Stimulated activated CD4-positive, alpha-beta T cell treated with anti-CD3 and anti-CD28 coated beads, Interleukin-15, amount 100 ng/mL, for 48 hours (primary cell): ENCODE measurements at places on chromosomes 3 and 15.

DNA sequence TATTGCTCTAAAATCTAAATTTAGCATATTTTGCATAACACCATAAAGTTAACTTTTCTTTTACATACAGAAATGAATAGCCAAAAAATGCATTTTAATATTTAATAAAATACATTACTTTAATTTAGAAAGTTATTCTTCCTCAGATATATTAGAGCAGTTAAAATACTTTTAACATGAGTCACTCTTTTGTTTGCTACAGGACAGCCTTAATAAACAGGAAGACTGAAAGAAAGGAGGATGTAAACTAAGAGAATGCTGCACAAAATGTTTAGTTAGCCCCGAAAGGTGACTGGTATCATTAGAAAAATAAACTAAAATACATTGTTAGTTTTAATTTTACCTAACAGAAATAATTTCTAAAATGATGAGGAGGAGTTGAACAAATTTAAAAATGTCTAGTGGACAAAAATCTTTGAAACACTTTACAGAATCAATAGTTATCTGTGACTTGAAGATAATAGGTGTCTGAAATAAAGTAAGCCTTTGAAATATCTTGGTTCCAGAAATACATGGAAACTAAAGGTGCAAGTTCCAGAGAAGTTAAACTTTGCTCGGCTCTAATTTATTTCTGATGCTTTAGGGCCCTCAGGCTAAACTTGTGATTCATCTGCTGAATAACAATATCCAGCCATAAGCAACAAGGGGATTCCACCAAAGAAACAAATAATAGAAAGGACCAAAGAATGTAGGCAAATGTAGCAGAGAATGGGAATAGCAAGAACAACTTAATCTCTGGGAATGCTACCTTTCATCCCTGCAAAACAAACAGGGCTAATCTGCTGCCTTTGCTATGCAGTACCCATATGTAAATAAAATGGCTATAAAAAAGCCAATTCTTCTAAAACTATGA is 138.3 kb upstream of the UBP1 start:
- DNase-seq, result no peak

DNA sequence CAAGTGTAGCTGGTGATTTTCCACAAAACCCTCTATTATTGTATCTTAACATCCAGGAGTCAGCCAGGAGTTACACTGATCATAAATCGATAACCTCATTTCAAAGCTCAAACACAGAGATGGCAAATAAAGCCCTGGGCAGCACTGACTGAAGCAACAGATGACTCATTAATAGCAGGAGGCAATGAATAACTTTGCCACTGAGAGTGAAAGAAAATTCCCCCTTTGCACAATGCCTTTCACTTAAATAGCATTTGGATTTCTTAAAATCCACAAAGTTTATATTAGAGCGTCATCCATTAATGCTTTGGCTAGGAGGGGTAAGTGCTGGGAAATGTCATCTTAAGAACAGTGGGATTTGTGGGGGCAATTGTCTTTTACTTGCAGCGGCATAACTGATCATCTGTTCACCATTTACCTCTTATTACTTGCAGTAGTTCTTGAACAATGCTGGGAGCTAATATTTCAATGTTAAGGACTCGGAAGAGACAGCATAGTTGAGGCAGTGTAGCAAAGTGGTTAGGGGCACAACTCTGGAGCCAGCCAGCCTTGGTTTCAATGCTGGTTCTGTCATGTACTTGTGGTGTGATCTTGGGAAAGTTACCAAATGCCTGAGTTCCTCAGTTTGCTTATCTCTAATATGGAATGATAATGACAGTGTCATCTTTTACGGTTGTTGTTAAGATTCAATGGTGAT is 630.4 kb upstream of the TBL1XR1 start:
- no peak for DNase-seq

- DNase-seq, result no peak
Measured at GRCh38 chr15:100986158-100986896, 67.2 kb downstream of the LRRK1 start.

- no peak for DNase-seq
Measured at GRCh38 chr3:126941721-126942270, 41.1 kb upstream of the PLXNA1 start.

- no peak for DNase-seq
Measured at GRCh38 chr3:4528819-4529600, 35.9 kb downstream of the ITPR1 start.

GRCh38 chr3:11495948-11496557 is 147.7 kb downstream of the VGLL4 start:
- DNase-seq, result no peak

DNA sequence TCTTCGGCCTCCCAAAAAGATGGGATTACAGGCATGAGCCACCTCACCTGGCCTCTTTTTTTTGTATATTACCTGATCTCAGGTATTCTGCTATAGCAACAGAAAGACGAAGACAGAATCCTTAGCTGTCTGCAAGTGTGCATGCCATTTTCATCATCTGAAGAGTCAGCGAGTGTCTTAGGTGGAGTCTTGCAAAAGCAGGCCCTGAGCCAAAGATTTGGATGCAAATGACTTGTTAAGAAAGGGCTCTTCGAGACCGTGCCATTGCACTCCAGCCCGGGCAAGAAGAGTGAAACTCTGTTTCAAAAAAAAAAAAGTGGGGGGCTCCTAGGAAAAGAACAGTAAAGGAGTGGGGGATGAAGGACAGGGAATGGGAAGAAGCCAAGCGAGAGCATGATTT is 10.2 kb upstream of the TRIM69 start:
- DNase-seq, result no peak

DNA sequence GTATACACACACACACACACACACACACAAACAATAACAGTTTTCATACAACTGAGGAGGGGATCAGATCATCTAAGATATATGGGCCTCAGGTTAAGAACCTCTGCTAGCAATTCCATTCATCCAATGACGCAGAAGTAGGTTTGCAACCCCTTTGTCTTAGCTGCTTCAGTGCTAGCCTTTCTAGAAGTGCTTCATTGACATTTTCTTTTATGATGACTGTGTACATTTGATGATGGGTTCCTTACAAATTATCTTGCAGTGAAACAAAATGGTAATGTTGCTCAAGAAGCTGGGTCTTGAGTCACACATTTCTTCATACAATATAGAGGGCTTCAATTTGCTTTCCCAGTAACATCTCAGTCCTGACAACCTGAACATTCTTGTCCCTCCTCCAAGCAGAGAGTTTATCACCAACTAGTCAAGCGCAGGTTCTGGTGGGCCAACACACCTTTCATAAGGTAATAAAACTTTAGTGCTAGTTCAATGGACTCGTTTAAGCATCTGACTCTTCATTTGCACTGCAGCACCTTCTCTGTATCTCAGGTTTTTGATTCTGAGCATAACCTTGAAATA is 269.5 kb downstream of the CNTN3 start:
- DNase-seq, result no peak
